Vagina (tissue), 2 donors: ENCODE measurements at places on chromosomes 2 and 18.
A peak's percentile ranks its signal among the peaks of the same experiment; 100 is the strongest.

DNA sequence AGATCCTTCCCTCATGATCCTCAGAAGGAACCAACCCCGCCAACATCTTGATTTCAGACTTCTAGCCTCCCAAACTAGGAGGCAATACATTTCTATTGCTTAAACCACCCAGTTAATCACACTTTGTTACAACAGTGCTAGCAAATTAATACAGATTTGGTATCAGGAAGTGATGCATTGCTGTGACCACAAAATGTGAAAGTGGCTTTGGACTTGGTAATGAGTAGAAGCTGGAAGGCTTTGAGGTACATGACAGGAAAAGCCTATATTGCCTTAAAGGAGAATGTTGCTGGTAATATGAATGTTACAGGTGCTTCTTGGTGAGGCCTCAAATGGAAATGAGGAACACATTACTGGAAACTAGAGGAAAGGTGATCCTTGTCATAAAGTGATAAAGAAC, 260.3 kb downstream of the SATB2 start:
- H3K4me1 ChIP-seq: peaks cover 9% of the 10 kb centered on the region
- H3K4me3 ChIP-seq: no peak overlapping the region
- no peak for DNase-seq
- no peaks in the 10 kb centered on the region for H3K27me3 ChIP-seq

GRCh38 chr18:23336101-23336500, 117.0 kb upstream of the RIOK3 start:
- H3K27me3 ChIP-seq: no peaks in the 10 kb centered on the region
- no peaks in the 10 kb centered on the region for H3K36me3 ChIP-seq
- DNase-seq: no peak
- peaks cover 18% of the 10 kb centered on the region for H3K4me1 ChIP-seq
- peak overlapping the region; percentile 1 for H3K27ac ChIP-seq
- H3K4me3 ChIP-seq: no peak overlapping the region

DNA sequence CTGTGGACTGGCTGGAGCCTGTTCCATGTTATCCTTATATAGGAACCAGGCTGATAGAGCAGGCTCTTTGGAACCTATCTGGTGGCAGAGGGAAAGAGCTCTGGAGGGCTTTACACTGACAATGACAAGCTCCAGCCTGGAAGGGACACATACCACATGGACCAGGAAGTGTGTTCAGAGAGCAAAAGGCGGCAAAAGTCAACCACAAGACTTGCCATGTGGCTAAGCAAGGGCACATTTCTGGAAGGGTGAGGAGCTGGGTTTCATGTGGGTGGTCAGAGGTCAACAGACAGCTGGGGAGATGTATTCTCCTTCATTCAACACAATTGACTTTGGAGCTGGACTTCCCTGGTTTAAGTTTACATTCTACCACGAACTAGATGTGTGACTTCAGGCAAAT, 325.2 kb downstream of the DYSF start:
- no peak overlapping the region for H3K27ac ChIP-seq
- no peaks in the 10 kb centered on the region for H3K4me1 ChIP-seq
- no peaks in the 10 kb centered on the region for H3K36me3 ChIP-seq
- H3K27me3 ChIP-seq: no peaks in the 10 kb centered on the region

DNA sequence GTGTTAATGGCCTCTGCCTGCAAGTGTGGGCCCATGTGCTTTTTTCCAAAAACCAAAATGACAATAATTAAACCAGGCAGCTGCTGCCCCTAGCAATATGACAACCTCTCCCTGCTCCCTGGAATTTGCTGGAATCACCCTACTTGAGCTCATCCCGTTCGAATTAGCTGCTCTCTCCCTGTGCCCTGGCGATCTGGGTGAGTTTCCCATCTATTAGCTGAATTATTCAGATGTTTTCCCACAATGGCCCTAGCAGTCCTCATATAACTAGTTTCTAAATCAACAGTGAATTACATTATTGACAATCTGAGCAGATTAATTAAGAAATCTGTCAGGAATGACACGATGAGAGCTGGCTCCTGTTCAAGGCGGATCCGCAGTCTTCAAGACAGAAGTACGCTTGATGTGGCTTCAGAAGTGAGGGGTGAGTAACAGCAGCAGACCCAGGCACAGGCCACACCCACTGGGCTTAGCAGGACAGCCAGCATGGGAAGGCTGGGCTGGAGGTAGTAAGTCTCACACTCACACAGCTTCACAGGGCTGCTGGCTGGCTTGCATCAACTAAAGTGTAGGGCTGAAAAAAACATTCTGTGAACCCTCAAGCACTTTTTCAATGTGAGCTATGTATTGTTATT, 366.2 kb upstream of the ID2 start:
- H3K4me1 ChIP-seq: no peaks in the 10 kb centered on the region
- DNase-seq: peak; percentile 69

DNA sequence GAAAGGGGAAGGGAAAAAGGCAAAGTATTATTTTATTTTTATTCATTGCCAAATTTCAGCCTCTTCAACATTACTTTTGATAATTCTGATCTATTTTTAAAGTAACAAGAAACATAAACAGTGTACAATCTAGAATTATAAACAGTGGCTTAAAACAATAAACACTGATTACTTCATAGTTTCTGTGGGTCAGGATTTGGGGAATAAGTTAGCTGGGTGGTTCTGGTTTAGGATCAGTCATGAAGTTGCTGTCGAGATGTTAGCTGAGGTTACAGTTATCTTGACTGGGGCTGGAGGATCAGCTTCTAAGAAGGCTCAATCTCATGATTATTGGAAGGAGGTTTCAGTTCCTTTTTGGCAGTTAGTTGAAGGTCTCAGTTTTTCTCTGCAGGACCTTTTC, 109.2 kb downstream of the SCN2A start:
- H3K27me3 ChIP-seq: no peaks in the 10 kb centered on the region
- H3K4me1 ChIP-seq: no peaks in the 10 kb centered on the region

GRCh38 chr2:1976112-1976511, 231.8 kb upstream of the PXDN start:
- no peaks in the 10 kb centered on the region for H3K36me3 ChIP-seq
- H3K4me3 ChIP-seq: no peak overlapping the region
- H3K4me1 ChIP-seq: peaks cover 14% of the 10 kb centered on the region

DNA sequence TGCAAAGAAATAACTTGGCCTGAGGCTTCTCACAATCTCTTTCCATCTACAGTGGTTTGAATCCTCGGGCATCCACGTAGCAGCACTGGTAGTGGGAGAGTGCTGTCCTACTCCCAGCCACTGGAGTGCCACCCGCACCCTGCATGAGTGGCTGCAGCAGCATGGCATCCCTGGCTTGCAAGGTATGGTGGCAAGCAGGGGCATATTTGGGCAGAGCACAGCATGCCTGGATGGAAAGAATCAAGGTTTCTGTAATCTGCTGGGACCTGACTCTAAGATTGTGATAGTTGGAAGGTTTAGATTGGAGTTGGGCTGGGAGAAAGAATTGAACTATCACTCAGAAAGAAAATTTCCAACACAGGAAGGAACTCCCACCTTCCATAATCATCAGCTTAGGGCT, 4.0 kb downstream of the CAD start:
- H3K27me3 ChIP-seq: no peaks in the 10 kb centered on the region
- H3K4me1 ChIP-seq: peaks cover 12% of the 10 kb centered on the region
- H3K4me3 ChIP-seq: no peak overlapping the region
- H3K36me3 ChIP-seq: no peaks in the 10 kb centered on the region
- DNase-seq: no peak

DNA sequence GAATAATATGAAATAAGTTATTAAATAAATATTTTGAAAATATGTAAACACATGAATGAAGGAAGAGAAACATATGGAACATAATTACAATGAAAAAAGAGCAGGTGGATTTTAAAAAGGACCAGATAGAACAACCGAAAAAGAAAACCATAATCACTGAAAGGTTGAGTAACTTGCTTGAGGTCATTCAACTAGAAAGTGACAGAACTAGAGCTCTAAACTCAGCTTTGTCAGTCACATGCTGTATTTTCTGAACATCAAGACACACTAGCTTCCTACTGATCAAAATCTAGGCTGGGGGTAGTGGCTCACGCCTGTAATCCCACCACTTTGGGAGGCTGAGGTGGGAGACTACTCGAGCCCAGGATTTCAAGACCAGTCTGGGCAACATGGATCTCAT, 30.0 kb upstream of the ITGAV start:
- no peak overlapping the region for H3K4me3 ChIP-seq
- DNase-seq: no peak
- no peaks in the 10 kb centered on the region for H3K27me3 ChIP-seq

- no peaks in the 10 kb centered on the region for H3K27me3 ChIP-seq
- no peak for DNase-seq
- no peaks in the 10 kb centered on the region for H3K36me3 ChIP-seq
- no peak overlapping the region for H3K4me3 ChIP-seq
Observed at GRCh38 chr2:29351248-29351647, 236.0 kb downstream of the CLIP4 start.

- no peaks in the 10 kb centered on the region for H3K27me3 ChIP-seq
- peaks cover 75% of the 10 kb centered on the region for H3K4me1 ChIP-seq
- DNase-seq: no peak
- peak overlapping the region; percentile 83 for H3K27ac ChIP-seq
- no peaks in the 10 kb centered on the region for H3K36me3 ChIP-seq
Observed at GRCh38 chr2:16625759-16626158, 39.9 kb downstream of the CYRIA start.

GRCh38 chr2:40346535-40347354, 105.1 kb downstream of the SLC8A1 start:
- DNase-seq: no peak
- peak overlapping the region; percentile 1 for H3K4me3 ChIP-seq
- no peaks in the 10 kb centered on the region for H3K27me3 ChIP-seq
- peak overlapping the region; percentile 3 for H3K27ac ChIP-seq

DNA sequence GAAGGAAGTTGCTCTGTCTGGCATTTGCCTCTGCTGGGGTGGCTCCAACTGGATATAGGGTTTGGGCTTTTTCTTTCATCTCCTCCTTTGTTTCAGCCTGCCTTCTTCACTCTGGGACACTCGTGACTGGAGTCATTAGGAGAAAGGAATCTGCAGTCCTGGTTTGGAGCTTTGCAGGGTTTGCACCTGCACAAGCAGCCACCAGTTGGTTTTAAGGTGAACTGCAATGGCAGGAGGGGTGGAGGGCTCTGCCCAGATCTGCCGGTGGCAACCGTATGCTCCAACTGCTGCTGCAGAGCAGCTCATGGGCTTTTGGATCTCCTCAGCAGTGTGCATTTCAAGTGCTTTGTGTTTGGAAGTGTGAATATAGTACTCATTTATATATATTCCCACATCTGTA, 131.3 kb upstream of the MGAT5 start:
- H3K27me3 ChIP-seq: no peaks in the 10 kb centered on the region
- DNase-seq: no peak
- H3K36me3 ChIP-seq: no peaks in the 10 kb centered on the region
- no peak overlapping the region for H3K4me3 ChIP-seq
- H3K4me1 ChIP-seq: peaks cover 48% of the 10 kb centered on the region
- no peak overlapping the region for H3K27ac ChIP-seq

DNA sequence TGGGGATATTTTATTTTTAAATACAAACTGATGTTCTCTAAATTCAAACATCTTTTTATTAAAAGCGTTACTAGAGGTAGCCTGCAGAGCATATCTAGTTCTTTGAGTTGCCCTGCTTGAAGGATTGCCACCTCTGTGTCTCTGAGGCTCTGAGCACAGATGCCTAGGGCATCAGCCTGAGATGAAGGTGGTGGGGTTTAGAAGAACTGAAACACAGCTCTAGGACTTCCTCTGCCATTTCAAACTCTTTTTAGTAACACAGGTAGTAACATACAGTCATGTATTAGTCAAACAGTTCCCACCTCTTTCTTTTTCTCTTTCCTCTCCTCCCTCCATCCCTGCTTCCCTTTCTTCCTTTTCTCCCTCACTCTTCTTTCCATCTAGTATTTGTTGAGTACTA, 57.6 kb downstream of the TTC21B start:
- no peak overlapping the region for H3K4me3 ChIP-seq
- H3K36me3 ChIP-seq: no peaks in the 10 kb centered on the region
- H3K27me3 ChIP-seq: no peaks in the 10 kb centered on the region
- H3K4me1 ChIP-seq: peaks cover 20% of the 10 kb centered on the region
- no peak for DNase-seq

- no peaks in the 10 kb centered on the region for H3K27me3 ChIP-seq
- no peak for DNase-seq
- H3K36me3 ChIP-seq: no peaks in the 10 kb centered on the region
- peaks cover 5% of the 10 kb centered on the region for H3K4me1 ChIP-seq
- no peak overlapping the region for H3K27ac ChIP-seq
- no peak overlapping the region for H3K4me3 ChIP-seq
Observed at GRCh38 chr2:62176801-62177200, 19.1 kb upstream of the B3GNT2 start.

GRCh38 chr2:74149247-74149525, 1.5 kb upstream of the BOLA3 start:
- no peak overlapping the region for H3K27ac ChIP-seq
- H3K36me3 ChIP-seq: no peaks in the 10 kb centered on the region

GRCh38 chr2:217993817-217994463, 8.9 kb downstream of the TNS1 start:
- no peak overlapping the region for H3K4me3 ChIP-seq
- peak overlapping the region; percentile 92 for H3K27ac ChIP-seq
- no peaks in the 10 kb centered on the region for H3K27me3 ChIP-seq
- no peak for DNase-seq
- peaks cover 72% of the 10 kb centered on the region for H3K4me1 ChIP-seq
- no peaks in the 10 kb centered on the region for H3K36me3 ChIP-seq

GRCh38 chr2:38620282-38620977, 17.7 kb upstream of the HNRNPLL start:
- H3K4me1 ChIP-seq: peaks cover 13% of the 10 kb centered on the region
- no peak for DNase-seq
- H3K4me3 ChIP-seq: no peak overlapping the region
- H3K27ac ChIP-seq: no peak overlapping the region

- DNase-seq: no peak
- no peak overlapping the region for H3K4me3 ChIP-seq
- no peaks in the 10 kb centered on the region for H3K4me1 ChIP-seq
- H3K27me3 ChIP-seq: no peaks in the 10 kb centered on the region
- no peak overlapping the region for H3K27ac ChIP-seq
Observed at GRCh38 chr2:205865905-205866441, 183.7 kb downstream of the NRP2 start.

- H3K27ac ChIP-seq: no peak overlapping the region
- no peaks in the 10 kb centered on the region for H3K27me3 ChIP-seq
- H3K4me3 ChIP-seq: no peak overlapping the region
- DNase-seq: no peak
- no peaks in the 10 kb centered on the region for H3K36me3 ChIP-seq
Observed at GRCh38 chr18:6920099-6920955, 190.8 kb downstream of the ARHGAP28 start.

- H3K27ac ChIP-seq: no peak overlapping the region
- peaks cover 25% of the 10 kb centered on the region for H3K4me1 ChIP-seq
- no peaks in the 10 kb centered on the region for H3K27me3 ChIP-seq
- no peaks in the 10 kb centered on the region for H3K36me3 ChIP-seq
- no peak for DNase-seq
Observed at GRCh38 chr18:62325806-62326645, 916 bp downstream of the TNFRSF11A start.
